ENCODE measurements at places on chromosomes 7 and 10.

- DNase-seq, result no peak
Observed at GRCh38 chr7:107128748-107129147, 40.1 kb upstream of the HBP1 start.

GRCh38 chr10:113423981-113424721, 128.7 kb upstream of the HABP2 start:
- no peak for DNase-seq

DNA sequence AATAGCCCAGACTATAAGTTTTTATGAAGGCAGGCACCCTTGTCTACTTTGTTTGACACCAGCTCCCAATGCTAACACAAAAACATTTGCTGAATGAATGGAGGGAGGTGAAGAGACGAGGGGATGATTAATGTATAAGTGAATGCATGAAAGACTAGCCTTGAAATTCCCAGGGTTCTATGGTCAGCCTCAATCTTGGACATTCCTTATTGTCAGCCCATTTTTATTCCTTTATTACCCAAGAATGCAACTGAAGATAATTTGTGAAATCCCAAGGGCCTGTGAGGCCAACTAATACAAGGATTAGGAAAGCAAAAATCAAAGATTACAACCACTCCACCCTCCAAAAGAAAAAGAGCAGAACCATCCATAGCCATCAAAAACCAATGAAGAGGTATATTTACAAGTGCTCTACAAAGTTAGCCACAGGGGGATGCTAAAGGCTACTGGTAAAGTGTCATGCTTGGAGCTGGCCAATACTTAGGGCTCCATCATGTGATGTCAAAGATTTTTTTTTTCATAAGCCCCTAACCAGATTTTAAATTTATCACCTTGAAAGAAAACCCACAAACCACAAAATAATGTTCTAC, 40.0 kb upstream of the ASAH2 start:
- no peak for DNase-seq

GRCh38 chr10:83023662-83024061, 1115.6 kb upstream of the GHITM start:
- DNase-seq, result no peak

DNA sequence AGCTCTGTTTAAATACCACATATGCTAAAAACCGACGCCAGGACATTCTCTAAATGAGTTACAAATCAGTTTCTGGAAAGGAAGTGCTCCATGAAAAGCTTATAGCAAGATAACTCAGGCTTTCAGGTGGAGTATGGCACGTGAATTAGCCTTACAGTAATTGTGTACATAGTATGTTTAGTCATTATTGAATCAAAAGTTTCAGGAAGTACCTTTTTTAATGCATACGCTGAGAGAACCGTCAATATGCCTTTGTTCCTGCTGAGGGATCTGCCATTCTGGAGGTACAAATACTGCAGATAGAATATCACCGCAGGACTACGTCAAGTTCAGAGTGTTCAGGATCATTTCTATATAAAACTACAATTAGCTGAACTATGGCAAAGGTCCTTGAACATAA, 45.7 kb downstream of the ANKMY2 start:
- DNase-seq, result peak; percentile 25

GRCh38 chr10:102604439-102604841, 39.8 kb upstream of the TRIM8 start:
- DNase-seq, result no peak

DNA sequence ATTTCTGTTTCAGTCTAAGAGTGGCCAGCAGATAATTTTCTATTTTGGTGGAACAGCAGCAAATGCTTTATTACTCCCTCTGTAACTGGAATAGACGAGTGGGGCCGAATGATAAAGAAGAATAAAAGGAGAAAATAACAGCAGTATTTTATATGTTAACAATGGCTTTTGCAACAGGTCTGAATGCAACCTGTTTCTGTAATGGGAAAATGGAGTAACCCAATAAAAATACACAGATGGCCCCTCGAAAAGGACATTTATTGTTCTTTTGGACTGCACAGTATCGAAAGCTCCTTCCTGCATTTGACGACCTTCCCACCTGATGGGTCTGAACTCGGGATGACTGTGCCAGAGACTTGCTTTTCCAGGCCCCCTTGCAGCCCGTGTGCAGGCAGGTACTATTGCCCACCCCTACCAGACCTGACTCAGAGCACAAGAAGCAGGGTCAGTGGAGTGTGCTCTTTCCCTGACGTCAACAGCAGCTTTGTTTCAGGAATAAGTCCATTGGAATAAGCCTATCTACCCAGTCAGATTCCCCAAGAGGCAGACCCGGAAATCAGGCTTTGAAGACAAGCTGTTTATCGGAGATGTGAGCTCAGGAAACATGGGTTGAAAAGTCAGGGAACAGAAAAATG, 306.5 kb upstream of the NEBL start:
- no peak for DNase-seq

- no peak for DNase-seq
Observed at GRCh38 chr7:31105256-31105950, 53.3 kb downstream of the ADCYAP1R1 start.

DNA sequence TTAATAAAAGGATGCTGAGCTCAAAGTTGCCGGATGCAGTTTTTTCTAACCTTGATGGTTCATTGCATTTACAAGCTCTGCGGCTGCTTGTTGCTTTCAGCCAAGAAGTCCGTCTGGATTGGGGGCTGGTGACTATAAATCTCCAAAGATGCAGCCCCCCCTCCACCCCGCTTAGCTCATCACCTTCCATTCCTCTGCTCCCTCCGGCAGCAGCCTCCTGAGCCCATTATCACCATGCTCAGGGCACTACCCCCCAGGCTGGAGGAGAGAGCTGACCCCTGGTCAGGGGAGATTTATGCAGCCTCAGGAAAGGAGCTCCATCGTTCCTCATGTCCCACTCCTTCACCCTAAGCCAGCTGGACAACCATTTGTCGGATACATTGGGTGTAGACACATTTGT, 55.3 kb upstream of the ZRANB1 start:
- DNase-seq, result no peak

GRCh38 chr10:91096274-91096673, 124.2 kb upstream of the PCGF5 start:
- no peak for DNase-seq

GRCh38 chr7:126750207-126750911, 502.4 kb downstream of the GRM8 start:
- no peak for DNase-seq

DNA sequence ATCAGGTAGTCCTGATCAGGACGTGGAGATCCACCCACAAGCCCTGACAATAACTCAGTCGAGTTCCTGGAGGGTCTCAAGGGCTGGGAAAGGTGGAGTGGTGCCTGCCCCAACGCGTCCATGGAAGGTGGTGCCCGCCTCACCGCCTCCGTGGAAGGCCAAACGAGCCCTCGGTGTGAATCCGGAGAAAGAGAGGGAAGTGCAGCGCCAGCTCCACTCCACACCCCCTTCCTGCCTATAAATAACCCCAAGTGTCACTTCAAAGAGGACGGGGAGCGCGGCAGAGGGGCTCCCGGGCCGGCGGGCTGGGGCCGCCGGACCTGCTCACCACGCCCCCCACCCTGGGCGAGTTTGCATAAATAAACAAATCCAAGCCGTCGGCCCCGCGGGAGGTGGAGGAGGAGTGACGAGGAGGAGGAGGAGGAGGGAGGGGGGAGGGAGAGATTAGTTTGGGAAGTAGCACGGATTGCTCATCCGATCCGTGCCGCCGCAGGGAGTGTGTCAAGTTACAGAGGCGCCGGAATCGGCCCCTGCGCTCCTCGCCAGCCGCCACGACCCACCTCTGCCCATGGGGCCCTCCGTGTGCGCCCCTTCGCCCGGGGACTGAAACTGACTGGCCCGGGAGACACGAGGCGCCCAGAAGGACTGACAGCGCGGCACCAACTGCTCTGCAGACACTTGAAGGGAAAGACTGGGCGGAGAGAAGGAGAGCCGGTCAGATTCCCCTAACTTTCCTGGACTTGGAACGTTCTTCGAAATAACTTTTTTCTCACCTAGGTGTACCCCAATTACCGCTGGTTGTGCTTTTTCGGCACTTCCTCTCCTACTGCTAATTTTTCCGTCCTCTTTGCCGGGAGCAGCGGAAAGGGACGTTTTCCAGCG, at the start of gene COL13A1:
TSS of gene COL13A1 (plus strand) at position 473 of the 882 bp plus-strand sequence. CDS start 518 bp downstream, outside the sequence.
- DNase-seq, result no peak

GRCh38 chr10:53387562-53387961, 615.0 kb upstream of the MBL2 start:
- no peak for DNase-seq

DNA sequence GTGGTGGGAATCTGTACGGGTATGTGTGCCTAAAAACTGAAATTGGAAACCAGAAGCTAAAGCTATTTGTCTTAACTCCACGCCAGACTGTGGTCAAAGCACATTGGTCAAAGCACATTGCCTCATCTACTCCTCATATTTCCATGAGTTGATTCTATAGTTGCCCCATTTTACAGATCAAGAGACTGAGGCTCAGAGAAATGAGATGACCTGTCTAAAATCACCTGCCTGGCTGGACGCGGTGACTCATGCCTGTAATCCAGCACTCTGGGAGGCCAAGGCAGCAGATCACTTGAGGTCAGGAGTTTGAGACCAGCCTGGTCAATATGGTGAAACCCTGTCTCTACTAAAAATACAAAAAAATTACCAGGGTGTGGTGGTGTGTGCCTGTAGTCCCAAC, 21.7 kb upstream of the MNX1 start:
- DNase-seq, result no peak

DNA sequence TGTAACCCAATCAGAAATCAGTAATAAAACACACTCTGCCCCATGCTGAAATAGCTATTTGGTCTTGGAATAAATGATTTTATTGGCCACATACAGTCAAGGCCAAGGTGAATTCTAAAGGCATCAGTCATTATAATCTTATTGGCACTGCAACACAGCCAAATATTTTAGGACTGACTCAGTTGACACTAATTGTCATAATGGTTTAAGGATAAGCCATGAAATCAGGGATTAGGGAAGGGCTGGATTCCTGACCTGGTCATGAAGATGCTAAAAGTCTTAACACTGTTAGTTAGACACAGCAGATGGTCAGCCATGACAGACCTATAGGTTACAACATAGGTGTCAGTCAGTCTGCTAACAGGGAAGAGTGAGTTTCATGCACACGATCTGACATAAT, 330.3 kb upstream of the NPSR1 start:
- no peak for DNase-seq

GRCh38 chr10:132518572-132519381, 18.8 kb upstream of the INPP5A start:
- no peak for DNase-seq

GRCh38 chr10:47049906-47050305, 138.7 kb downstream of the PTPN20 start:
- DNase-seq, result no peak

DNA sequence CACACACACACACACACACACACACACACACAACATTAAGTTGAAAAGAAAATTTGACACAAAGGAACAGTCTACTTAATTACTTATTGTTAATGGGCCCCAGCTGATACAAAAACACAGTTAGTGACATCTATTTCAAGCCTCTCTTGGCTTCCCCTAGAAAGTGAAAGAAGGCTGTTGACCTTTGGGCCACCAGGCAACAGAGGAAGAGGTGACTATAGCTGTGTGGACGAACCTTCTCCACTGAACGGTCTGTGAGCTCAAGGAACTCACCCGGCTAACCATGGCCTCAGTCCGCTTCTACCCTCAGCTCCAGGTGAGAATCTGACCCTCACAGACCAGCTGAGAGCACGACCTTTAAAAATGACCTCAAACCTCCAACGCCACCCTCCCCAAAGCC, 32.9 kb upstream of the CALN1 start:
- no peak for DNase-seq

GRCh38 chr7:98254951-98255610, 3.0 kb upstream of the TECPR1 start:
- no peak for DNase-seq

DNA sequence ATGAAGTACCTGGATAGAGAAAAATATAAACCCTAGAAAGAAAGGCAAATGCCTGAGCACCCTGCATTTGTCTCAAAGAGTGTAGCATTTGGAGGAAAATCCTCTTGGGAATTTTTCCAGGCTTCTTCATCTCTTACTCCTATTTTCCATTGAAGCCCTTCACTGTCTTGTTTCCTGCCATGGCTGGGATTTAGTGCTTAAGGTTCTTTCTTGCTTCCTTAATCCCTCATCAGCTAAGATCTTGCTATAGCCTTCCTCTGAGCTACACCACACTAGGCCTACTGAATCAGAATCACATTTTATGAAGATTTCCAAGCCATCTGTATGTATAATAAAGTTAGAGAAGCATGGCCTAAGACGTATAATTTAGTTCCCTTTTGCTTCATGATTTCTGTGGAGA, 97.5 kb upstream of the PHYHIPL start:
- DNase-seq, result no peak

- DNase-seq, result no peak
Observed at GRCh38 chr10:75201793-75202307, 8.7 kb upstream of the VDAC2 start.

GRCh38 chr7:25476863-25477499, 248.7 kb upstream of the NPVF start:
- DNase-seq, result no peak

DNA sequence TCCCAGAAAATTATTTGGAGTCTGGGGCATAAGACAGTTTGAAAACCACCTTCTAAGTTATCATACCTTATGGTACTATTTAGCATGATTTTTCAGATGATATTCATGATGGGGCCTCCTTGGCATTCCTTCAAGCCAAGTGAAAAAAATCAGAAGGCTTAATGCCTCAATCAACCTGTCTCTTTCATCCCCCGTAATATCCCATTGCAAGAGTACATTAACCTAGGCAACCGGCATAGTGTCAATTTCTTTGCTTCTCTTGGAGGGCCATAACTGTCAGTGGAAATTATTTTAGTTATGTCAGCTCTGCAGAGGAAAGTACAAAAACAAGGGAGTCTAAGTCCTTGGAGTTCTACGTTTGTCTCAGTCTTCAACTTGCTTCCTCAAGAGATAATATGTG, 43.4 kb downstream of the INHBA start:
- no peak for DNase-seq

- peak; percentile 68 for DNase-seq
Observed at GRCh38 chr10:75859141-75859540, 427.7 kb downstream of the LRMDA start.

- no peak for DNase-seq
Observed at GRCh38 chr7:28606421-28606820, 194.1 kb downstream of the CREB5 start.

DNA sequence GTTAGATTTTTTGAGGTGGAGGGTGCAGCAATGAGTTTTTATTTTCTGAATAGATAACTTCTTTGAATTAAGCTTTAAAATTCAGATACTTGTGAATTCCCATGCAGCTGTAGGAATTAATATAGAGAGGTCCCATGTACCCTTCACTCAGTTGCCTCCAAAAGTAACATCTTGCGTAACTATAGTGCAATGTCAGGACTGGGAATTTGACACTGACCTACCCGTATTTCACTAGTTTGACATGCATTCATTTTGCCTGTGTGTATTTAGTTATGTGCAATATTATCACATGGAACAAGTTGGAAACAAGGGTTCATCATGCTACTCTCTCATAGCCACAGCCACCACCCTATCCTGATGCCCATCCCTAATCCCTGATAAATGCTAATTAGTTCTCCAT, 147.1 kb upstream of the IGFBP3 start:
- DNase-seq, result no peak

DNA sequence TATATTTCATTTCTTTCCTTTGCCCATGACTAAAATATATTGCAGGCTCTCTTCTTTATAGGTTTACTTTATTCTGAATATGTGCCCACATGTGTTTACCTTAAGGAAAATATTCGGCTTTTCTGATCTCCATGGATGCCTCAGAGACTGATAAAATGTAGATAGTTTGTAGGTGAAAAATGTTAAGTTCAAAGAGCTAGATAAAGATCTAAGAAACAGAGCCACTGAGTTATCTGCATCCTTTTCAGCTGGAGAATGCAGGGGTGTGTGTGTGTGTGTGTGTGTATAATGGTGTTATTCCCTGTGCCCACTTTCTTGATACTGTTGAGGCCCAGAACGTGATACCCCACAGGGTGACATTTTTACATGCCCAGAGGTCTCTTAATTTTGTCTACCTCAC, 150.8 kb downstream of the LRRC4 start:
- no peak for DNase-seq
